ENCODE measurements at places on chromosomes 16 and 17. TPM values are rescaled to one million over a fixed set of nuclear protein-coding genes. Genes with fewer than 3 reads are reported as not detected.
A peak's percentile ranks its signal among the peaks of the same experiment; 100 is the strongest.

Gene AOC3
- total RNA-seq = 0.79 TPM

Gene CPHXL2
- not detected for total RNA-seq

DNA sequence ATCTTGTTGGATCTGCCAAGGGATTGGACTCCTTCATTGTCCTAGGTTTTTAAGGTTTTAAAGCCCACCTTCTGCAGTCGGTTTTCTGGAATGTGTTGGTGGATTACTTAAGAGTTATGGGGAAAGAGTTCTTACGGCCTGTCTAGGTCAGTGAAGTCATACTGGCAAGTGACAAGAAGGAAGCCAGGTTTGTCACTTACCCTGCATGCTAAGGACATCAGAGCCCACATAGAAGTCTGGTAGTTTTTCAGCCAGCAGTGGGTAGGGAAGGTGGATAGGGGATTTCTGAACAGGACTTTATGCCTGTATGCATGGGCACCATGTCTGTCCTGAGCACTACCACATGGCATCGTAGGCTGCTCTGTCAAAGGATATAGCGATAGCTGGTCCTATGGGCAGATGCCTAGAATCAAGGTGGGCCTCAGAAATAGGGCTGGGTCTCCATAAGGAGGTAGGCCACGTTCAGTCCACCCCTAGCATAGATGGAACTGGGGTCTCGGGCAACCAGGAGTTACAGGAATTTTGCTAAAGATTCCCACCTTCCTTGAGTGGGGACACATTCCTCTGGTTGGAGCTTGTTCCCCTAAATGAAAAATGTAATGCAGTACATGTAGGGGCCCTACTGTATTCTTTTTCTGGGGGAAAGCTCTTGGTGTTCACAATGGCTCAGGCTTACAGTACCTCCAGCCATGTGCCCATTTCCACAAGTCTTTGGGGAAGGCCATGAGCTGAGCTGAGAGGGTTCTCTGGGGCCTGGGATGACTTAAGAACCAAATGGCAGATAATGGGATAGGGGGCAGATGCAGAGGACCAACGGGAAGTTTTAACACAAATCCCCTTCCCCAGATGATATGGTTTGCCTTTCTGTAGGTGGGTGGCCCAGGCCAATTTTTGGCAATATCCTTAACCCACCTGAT is 27.5 kb downstream of the TRPV2 start:
- H3K4me1 ChIP-seq = peaks cover 52% of the 10 kb centered on the region
- peaks cover 57% of the 10 kb centered on the region for H3K36me3 ChIP-seq
- no peak overlapping the region for H3K4me3 ChIP-seq
- H3K27me3 ChIP-seq = no peaks in the 10 kb centered on the region
- DNase-seq = no peak

DNA sequence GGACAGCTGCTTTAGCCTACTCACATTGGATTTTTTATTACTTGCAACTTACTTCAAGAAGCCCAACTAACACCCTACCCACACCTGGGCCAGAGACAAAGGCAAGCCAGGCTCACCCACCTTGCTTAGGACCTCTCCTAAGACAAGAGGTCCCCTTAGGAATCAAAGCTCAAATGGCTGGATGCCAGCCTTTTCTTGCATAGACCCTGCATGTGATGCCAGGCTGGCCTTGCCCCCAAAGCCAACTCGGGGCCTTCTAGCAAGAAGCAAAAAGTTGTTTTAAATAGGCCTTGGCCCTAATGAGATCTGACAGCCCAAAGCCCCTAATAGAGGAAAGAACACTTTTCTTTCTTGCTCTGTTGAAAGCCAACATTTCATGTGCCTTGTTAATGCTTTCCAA is 20.7 kb downstream of the GPRC5B start:
- H3K36me3 ChIP-seq = no peaks in the 10 kb centered on the region
- no peak overlapping the region for H3K27ac ChIP-seq
- no peaks in the 10 kb centered on the region for H3K4me1 ChIP-seq
- no peaks in the 10 kb centered on the region for H3K27me3 ChIP-seq
- no peak overlapping the region for H3K4me3 ChIP-seq

Gene DOC2B
- not detected for total RNA-seq

- H3K4me3 ChIP-seq = peak overlapping the region; percentile 16
- peak; percentile 42 for DNase-seq
- peaks cover 45% of the 10 kb centered on the region for H3K4me1 ChIP-seq
- H3K27me3 ChIP-seq = peaks cover 28% of the 10 kb centered on the region
- no peaks in the 10 kb centered on the region for H3K36me3 ChIP-seq
Observed at GRCh38 chr17:34389126-34389750, 26.2 kb upstream of the CCL1 start.
